ENCODE measurements at places on chromosomes 7 and 10.

DNA sequence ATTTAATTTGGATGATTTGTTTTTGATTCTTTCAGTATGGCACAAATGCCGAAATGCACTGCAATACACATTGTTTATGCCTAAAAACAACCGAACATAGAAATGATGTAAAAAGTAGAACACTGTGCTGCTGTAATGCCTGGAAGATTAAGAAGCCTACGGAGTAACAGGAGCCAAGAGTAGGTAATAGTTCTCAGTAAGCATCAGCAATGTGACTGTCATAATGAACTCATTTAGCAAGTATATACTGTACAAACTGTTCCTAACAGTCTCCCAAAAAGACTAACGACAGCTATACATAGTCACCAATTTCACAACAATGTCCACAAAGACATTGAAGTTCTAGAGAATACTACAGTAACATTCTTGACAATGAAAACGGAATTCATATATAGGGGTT is 19.0 kb upstream of the LAMB4 start:
- no peak for DNase-seq

DNA sequence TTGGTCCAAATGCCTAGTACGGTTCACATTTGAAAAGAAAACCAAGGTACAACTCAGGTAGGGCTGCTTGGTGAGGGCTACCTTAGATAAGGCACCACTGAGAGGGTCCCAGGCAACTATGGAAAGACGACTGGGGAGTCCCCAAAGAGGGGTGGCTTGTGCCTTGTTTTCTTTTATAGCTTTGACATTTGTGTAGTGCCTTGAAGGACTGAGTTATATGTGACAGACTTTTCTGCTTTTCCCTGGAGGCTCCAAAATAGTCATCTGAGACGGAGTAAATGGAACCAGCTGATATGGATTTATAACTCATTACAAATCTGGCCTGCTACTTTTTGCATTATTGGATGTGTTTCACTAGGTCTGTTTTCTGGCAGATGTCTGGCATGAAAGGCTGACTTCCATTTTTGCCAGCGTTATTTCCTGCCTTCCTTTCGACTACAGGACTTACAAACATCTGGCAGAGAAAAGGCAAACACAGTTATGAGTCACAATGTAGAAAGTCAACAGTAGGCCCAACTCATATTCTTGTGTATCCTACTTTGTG is 88.2 kb upstream of the IMMP2L start:
- DNase-seq = no peak

GRCh38 chr7:154649434-154649833 is 353.5 kb downstream of the PAXIP1 start:
- DNase-seq = no peak

GRCh38 chr7:121620953-121621606 is 225.0 kb upstream of the FAM3C start:
- DNase-seq = no peak

- no peak for DNase-seq
Observed at GRCh38 chr7:44289341-44290251, 35.8 kb downstream of the CAMK2B start.

DNA sequence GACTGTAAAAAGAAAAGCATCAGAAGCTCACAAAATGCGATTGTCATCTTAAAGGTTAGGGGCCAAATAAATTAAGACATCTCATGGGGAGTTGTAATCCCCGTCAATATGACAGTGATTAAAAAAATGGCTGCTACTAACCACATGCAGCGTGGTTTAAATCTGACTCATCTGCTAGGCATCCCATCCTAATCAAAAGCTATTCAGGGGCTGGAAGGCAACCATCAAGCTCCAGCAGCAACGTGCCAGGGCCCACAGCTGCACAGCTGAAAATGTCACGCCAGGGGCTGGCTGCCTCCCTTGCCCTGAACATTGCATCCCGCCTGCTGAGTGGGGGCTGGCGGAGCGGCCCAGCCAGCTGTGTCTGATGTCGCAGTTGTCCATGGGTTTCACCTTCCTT is 66.3 kb upstream of the FRMD4A start:
- no peak for DNase-seq

GRCh38 chr7:93036807-93037206 is 81.0 kb downstream of the SAMD9 start:
- DNase-seq = no peak

GRCh38 chr7:142457146-142457703 is 199.4 kb upstream of the PRSS58 start:
- no peak for DNase-seq

- peak; percentile 51 for DNase-seq
Observed at GRCh38 chr10:101565936-101566332, 22.1 kb downstream of the POLL start.

GRCh38 chr7:17521437-17521836 is 223.0 kb downstream of the AHR start:
- no peak for DNase-seq

GRCh38 chr7:17646253-17646956 is 293.9 kb downstream of the SNX13 start:
- DNase-seq = peak; percentile 15

GRCh38 chr10:71589617-71590551 is 129.7 kb downstream of the C10orf105 start:
- DNase-seq = peak; percentile 33

DNA sequence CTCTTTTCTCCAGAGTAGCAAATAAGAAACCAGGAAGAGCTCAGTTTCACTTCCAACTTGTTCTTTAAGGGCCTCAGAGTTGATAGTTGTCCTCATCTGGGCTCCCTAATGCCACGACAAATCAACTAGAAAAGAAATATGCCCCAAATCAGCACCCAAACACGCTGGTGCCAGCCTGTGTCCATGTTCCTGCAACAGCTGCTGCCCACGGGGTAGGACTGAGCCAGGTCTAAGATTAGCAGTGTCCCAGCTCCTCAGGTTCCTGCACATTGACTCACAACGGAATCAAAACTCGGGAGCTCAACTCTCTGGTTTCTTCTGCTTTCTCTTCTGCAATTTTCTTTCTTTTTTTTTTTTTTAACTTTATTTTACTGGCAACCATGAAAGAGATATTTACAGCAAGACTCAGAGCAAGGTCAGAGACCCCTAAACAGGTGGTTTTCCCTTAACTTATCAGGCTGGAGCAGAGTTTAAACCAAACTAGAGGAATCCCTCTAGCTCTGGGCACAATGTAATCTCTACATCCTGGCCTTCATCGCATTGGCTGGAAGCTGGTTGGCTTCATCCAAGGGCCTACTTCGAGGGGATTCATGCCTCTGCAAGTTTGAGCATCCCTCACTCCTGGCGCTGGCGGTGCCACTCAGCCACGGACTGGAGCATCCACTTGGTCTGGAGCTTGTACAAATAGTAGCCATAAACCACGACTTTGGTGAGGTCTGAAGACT is 126.1 kb downstream of the PFKFB3 start:
- no peak for DNase-seq

DNA sequence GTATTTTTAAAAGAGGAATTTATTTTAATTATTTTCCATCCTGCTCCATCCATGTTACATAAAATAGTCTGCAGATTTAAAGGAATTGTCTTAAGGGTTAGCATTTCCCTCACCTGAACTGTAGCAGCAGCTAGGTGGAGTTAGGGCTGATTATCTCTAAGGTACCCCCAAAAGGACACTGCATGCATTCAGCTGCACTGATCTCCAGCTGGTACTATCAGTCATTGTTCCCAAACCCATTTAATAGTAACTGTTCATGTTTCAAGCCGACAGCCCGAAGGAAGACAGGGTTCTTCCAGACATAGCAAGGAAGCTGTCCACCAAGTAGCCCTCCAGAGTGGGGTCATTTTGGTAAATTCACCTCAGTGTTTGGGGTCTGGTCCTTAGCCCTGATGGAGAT is 48.7 kb downstream of the FAM171A1 start:
- DNase-seq = no peak

DNA sequence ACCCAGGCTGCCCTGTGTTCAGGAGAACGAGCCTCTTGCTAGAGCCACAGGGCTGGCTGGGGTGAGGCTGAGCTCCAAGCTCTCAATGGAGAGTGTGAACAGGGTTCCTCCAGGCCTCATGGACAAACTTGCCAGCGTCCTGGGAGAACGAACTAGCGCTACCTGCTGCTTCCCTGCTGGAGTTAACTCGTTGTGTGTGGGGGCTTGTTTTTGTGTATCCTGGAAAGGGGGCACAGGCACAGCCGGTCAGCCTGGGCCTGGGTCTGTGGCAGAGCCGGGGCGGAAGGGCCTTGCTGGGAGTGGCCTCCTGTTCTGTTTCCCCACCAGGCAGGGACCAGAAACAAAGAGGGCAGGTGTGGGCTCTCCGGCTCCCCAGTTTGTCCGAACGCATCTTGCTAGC is 259.2 kb downstream of the DNAJB6 start:
- DNase-seq = no peak

- no peak for DNase-seq
Observed at GRCh38 chr7:112331492-112331891, 118.8 kb upstream of the IFRD1 start.

- no peak for DNase-seq
Observed at GRCh38 chr7:7051206-7051877, 131.0 kb upstream of the C1GALT1 start.

- no peak for DNase-seq
Observed at GRCh38 chr7:74586258-74587175, 71.0 kb upstream of the GTF2I start.

DNA sequence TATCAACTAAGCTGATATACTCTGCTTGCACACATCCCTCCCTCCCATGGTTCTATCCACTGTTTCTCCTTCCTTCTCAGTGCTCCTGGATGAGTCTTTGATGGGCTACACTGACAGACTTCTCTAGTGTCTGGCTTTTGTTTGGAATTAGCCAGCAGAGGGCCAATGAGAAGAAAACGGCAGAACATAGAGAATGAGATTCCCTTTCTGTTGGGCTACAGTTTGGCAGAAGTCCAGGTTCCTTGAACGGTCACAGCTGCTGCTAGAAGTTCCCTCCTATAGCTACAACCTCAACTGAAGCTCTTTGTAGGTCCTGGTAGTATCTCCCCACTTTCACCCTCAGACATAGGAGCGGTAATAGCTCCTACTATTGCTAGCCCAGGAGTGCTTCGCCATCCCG is 251.1 kb upstream of the LRRN3 start:
- peak; percentile 88 for DNase-seq

GRCh38 chr7:32937344-32938174 is 19.7 kb upstream of the FKBP9 start:
- peak; percentile 52 for DNase-seq

DNA sequence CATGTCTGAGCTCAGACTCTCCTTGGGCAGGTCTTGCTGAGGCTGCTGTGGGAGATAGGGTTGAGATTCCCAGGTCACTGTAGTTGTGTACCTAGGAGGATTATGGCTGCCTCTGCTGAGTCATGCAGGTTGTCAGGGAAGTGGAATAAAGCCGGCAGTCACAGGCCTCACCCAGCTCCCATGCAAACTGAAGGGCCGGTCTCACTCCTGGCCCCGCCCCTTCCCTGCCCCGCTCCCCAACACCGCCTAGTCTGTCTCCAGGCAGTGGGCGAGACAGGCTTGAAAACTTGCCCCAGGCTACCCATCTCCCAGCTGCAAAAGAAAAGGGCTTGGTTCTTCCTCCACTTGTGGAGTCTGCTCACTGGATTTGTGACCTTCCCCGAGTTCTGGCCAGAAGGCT is 41.6 kb upstream of the SDHAF3 start:
- DNase-seq = no peak

DNA sequence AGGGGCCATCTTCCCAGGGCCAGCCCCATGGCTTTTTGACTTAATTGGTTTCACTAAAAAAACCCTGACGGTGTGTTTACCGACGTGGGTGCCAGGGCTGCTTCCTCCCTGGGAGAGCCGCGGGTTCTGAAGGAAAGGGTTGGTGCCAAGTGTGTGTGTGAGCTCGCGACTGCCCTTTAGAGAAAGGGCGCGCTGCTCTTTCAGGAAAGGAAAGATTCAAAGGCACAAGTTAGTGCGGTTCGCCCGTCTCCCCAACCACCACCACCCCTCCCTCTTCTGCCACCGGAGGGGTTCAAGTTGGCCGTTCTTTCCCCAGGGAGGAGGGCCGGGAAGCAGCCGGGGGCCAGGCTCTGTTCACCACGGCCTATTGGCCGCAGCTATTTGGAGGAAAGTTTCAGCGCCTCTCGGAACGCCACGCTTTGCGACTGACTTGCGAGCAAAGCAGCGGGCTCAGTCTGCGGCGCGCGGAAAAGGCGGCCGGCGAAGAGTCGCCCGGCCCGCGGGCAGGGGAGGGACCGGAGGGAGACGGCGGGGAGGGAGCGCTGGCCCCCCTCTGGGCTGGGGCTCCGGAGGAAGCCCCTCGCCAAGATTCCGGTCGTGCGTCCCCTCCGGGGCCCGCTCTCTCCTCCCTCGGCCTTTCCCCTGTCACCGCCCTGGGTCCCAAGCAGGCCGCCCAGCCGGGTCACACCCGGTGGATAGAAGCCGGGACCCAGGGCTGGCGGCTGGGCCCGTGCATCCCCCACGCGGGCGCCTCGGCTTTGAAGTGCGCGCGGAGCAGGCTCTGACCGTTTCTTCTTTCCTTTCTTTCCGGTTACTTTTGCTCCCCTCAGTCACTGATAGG is 165.9 kb upstream of the PPP1R3A start:
- DNase-seq = peak; percentile 68

- no peak for DNase-seq
Observed at GRCh38 chr7:46853451-46853850, 728.5 kb downstream of the TNS3 start.

GRCh38 chr10:31928549-31929260 is at the start of gene ARHGAP12:
Gene ARHGAP12, minus strand, starts transcription at chr10:31928831. Its CDS starts 19,976 bp downstream, at chr10:31908855.
- DNase-seq = peak; percentile 45

GRCh38 chr10:93541402-93542357 is 24.8 kb upstream of the FFAR4 start:
- DNase-seq = no peak

- no peak for DNase-seq
Observed at GRCh38 chr10:87534173-87534858, 29.6 kb downstream of the MINPP1 start.

Measured in NCI-H1092 treated with DMSO at 0.1 percent for 48 hours (cell line).